ENCODE measurements at places on chromosomes 16 and 17.

GRCh38 chr16:81517629-81518438, 73.2 kb downstream of the CMIP start:
- H3K27me3 ChIP-seq, result peaks cover 16% of the 10 kb centered on the region
- H3K27ac ChIP-seq, result peak overlapping the region; percentile 42
- peaks cover 31% of the 10 kb centered on the region for H3K4me1 ChIP-seq
- peaks cover 16% of the 10 kb centered on the region for H3K36me3 ChIP-seq

- DNase-seq, result no peak
- peaks cover 42% of the 10 kb centered on the region for H3K4me1 ChIP-seq
- H3K4me3 ChIP-seq, result no peak overlapping the region
These were observed 2.9 kb downstream of the ARSG start for GRCh38 chr17:68294196-68294555.

DNA sequence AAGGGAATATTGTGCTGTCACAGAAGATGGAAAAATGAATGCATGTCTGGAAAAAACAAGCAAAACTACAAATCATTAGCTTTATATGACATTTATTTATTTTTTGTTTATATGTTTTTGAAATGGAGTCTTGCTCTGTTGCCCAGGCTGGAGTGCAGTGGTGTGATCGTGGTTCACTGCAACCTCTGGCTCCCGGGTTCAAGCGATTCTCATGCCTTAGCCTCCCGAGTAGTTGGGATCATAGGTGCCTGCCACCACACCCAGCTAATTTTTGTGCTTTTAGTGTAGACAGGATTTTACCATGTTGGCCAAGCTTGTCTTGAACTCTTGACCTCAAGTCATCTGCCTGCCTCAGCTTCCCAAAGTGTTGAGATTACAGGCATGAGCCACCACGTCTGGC, 8.5 kb downstream of the NDE1 start:
- no peak overlapping the region for H3K27ac ChIP-seq
- peaks cover 7% of the 10 kb centered on the region for H3K4me1 ChIP-seq
- DNase-seq, result no peak
- H3K27me3 ChIP-seq, result peaks cover 2% of the 10 kb centered on the region

GRCh38 chr16:23987443-23987842, 151.7 kb downstream of the PRKCB start:
- H3K4me3 ChIP-seq, result no peak overlapping the region
- H3K27ac ChIP-seq, result no peak overlapping the region

- H3K27ac ChIP-seq, result no peak overlapping the region
- no peak overlapping the region for H3K4me3 ChIP-seq
- peaks cover 4% of the 10 kb centered on the region for H3K4me1 ChIP-seq
- H3K36me3 ChIP-seq, result no peaks in the 10 kb centered on the region
- no peaks in the 10 kb centered on the region for H3K27me3 ChIP-seq
These were observed 319.0 kb upstream of the C16orf82 start for GRCh38 chr16:26747760-26748159.

GRCh38 chr17:7549401-7550055, 670 bp downstream of the TNFSF12 start:
- H3K36me3 ChIP-seq, result peaks cover 3% of the 10 kb centered on the region
- peaks cover 6% of the 10 kb centered on the region for H3K27me3 ChIP-seq
- H3K4me3 ChIP-seq, result peak overlapping the region; percentile 80

DNA sequence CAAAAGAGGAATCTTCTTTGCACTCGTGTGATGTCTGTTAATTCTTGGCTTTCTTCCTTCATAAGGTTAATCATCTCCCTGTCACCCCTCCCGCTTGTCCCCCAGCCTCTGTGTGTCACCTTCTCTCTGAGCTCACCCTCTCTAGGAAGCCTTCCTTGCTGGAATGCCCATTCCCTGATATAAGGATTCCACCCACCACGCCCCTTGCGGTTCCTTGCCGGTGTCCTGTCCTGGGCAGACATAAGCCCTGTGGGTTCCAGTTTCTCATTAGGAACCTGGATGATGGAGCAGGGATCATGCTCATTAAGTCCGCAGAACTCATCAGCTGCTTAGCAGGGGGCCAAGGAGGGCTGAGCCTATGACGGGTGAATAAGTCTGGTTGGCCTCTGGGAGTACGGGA, 559.3 kb downstream of the MAF start:
- H3K36me3 ChIP-seq, result no peaks in the 10 kb centered on the region
- no peak for DNase-seq
- H3K27ac ChIP-seq, result no peak overlapping the region
- peaks cover 2% of the 10 kb centered on the region for H3K4me1 ChIP-seq

GRCh38 chr17:60127068-60128064, 22.4 kb upstream of the CA4 start:
- H3K36me3 ChIP-seq, result no peaks in the 10 kb centered on the region
- H3K27ac ChIP-seq, result no peak overlapping the region
- peaks cover 8% of the 10 kb centered on the region for H3K4me1 ChIP-seq
- no peak overlapping the region for H3K4me3 ChIP-seq
- DNase-seq, result no peak

- DNase-seq, result no peak
These were observed 20.3 kb downstream of the GGA3 start for GRCh38 chr17:75241143-75241430.

- H3K27ac ChIP-seq, result no peak overlapping the region
- DNase-seq, result peak; percentile 52
- H3K36me3 ChIP-seq, result no peaks in the 10 kb centered on the region
These were observed 42.0 kb upstream of the TMC5 start for GRCh38 chr16:19375561-19376158.

- H3K4me1 ChIP-seq, result peaks cover 22% of the 10 kb centered on the region
- no peak for DNase-seq
- peaks cover 12% of the 10 kb centered on the region for H3K36me3 ChIP-seq
These were observed 33.7 kb downstream of the NLK start for GRCh38 chr17:28076144-28076543.

DNA sequence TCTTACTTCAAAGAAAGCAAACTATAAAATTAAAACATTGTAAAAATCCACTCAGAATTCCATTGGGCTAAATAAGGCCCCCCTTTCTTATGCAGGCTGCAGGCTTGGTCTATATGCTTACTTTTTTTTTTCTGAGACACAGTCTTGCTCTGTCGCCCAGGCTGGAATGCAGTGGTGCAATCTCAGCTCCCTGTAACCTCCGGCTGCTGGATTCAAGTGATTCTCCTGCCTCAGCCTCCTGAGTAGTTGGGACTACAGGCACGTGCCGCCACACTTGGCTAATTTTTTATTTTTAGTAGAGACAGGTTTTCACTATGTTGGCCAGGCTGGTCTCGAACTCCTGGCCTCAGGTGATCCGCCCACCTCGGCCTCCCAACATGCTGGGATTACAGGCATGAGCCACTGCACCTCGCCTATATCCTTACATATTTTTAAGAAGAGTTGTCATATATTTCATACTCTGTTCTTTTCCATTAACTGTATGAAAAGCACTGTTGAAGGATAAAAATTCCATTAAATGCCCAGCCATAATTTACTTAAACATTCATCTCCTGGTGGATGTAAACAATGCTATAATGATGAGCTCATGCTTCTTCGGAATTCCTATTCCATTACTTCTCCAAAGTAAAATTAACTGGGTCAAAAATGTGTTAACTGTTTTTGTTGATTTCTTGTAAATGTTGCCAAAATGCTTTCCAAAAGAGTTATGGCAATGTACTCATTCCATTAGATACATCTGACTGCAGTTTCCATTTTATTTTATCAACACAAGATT, 17.8 kb downstream of the SNN start:
- DNase-seq, result no peak
- no peak overlapping the region for H3K27ac ChIP-seq
- H3K36me3 ChIP-seq, result peaks cover 23% of the 10 kb centered on the region

DNA sequence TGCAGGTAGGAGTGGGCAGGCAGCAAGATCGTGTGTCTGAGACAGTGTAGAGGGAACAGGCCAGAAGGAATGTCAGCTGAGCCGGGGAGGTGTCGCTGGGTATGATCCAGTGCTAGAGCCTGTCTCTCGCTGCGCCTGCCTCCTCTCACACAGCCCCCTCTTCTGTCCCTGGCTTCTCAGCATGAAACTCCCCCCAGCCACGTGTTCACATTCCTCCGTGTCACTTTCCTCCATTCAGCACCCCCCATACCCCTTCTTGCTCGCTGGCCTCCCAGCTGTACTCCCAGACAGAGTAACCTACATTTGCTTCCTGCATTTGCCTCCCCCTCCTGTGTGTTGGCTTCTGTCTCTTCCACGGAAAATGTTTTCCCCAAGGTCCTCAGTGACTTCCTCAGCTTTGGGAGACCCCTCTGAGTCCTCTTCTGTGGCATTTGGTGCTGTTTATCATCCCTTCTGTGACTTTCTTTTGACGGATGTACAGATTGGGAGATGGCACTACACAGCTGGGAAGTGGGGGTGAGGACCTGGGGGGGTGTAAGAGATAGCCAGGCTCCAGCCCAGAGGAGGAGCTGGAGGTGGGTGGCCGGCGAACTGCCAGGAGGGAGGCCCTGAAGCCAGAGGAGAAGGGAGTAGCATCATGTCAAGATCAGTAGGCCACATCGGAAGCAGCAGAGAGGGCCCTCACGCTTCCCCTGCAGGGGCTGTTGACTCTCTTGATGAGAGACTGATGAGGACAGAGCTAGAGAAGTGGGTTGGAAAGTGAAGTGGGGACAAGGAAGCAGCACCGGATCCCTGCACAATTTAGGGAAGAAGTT, 19.2 kb downstream of the SGF29 start:
- DNase-seq, result no peak
- peak overlapping the region; percentile 45 for H3K27ac ChIP-seq

GRCh38 chr16:16938009-16938408, 532.8 kb downstream of the XYLT1 start:
- H3K4me1 ChIP-seq, result no peaks in the 10 kb centered on the region
- no peaks in the 10 kb centered on the region for H3K36me3 ChIP-seq
- no peak overlapping the region for H3K27ac ChIP-seq
- H3K4me3 ChIP-seq, result no peak overlapping the region
- H3K27me3 ChIP-seq, result no peaks in the 10 kb centered on the region
- DNase-seq, result no peak

- peak overlapping the region; percentile 81 for H3K4me3 ChIP-seq
- DNase-seq, result no peak
- H3K36me3 ChIP-seq, result peaks cover 4% of the 10 kb centered on the region
- no peak overlapping the region for H3K27ac ChIP-seq
These were observed 2.3 kb upstream of the LHX1 start for GRCh38 chr17:36934692-36935630.

GRCh38 chr16:49441366-49441780, 67.8 kb downstream of the C16orf78 start:
- peak overlapping the region; percentile 97 for H3K27ac ChIP-seq
- peaks cover 19% of the 10 kb centered on the region for H3K27me3 ChIP-seq
- peaks cover 85% of the 10 kb centered on the region for H3K4me1 ChIP-seq
- no peaks in the 10 kb centered on the region for H3K36me3 ChIP-seq
- no peak overlapping the region for H3K4me3 ChIP-seq

GRCh38 chr17:27497696-27498095, 41.4 kb downstream of the KSR1 start:
- no peak overlapping the region for H3K27ac ChIP-seq
- H3K27me3 ChIP-seq, result peaks cover 6% of the 10 kb centered on the region
- peaks cover 27% of the 10 kb centered on the region for H3K36me3 ChIP-seq
- no peak overlapping the region for H3K4me3 ChIP-seq

All from endothelial cell (in vitro differentiated cells).